AG09309 (cell line): ENCODE measurements at places on chromosomes 1 and 21.

GRCh38 chr1:156284757-156285156 is 632 bp downstream of the TMEM79 start:
- DNase-seq, result no peak

GRCh38 chr1:110355321-110355720 is 16.1 kb downstream of the RBM15 start:
- DNase-seq, result no peak

- no peak for DNase-seq
These were observed 46.7 kb upstream of the PPP2R5A start for GRCh38 chr1:212238552-212238951.

DNA sequence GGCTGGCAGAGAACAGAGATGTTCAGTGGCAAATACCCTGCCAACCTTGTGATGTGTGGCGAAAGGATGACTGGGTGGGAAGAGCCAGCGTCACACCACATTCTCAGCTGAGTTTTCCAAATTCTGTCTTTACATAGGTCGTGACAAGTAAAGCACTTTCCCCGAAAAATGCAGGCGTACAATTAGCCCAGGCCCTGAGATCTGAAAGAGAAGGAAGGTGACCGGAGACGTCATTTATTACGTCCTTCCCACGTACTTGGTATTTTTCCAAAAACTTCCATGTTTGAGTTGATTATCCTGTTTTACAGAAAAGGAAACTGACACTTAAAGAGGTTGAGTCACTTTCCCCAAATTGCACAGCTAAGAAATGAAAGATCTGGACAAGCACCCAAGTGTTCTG is 413.3 kb downstream of the PRDM2 start:
- DNase-seq, result no peak

- DNase-seq, result peak; percentile 29
These were observed 31.9 kb downstream of the MROH9 start for GRCh38 chr1:170967042-170967910.

DNA sequence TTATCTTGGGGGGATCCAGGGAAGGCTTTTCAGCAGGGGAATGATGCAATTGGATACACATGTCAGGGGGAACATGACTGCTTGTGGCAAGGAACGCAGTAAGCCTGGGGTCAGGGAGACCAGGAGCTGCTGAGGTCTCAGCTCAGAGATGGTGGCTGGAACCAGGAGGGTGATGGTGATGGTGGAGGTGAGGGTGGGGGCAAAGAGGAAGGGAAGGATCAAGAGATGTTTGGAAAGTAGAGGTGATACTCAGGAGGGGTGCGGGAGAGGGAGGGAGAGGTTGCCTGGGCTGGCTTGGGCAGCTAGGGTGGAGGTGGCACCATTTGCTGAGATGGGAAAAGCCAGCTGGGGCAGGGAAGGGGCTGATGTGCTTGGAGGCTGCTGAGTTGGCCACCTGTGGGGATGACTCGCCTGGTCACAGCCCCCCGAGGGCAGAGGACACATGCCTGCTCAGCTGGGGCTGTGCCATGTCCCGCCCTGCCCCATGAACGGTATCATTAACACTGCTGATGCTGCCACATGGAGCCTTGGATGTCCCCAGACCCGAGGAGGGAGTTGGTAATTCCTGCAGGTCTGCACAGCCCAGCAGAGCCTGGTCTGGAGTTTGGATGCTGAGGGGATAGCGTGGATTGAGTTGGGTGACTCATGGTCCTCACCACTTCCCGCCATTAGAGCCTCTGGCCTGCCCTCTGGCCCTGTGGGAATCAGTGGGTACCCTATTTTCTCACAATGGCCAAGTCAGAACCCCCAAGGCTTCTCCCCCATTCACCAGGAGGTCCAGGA is 6.3 kb upstream of the PADI1 start:
- DNase-seq, result no peak

DNA sequence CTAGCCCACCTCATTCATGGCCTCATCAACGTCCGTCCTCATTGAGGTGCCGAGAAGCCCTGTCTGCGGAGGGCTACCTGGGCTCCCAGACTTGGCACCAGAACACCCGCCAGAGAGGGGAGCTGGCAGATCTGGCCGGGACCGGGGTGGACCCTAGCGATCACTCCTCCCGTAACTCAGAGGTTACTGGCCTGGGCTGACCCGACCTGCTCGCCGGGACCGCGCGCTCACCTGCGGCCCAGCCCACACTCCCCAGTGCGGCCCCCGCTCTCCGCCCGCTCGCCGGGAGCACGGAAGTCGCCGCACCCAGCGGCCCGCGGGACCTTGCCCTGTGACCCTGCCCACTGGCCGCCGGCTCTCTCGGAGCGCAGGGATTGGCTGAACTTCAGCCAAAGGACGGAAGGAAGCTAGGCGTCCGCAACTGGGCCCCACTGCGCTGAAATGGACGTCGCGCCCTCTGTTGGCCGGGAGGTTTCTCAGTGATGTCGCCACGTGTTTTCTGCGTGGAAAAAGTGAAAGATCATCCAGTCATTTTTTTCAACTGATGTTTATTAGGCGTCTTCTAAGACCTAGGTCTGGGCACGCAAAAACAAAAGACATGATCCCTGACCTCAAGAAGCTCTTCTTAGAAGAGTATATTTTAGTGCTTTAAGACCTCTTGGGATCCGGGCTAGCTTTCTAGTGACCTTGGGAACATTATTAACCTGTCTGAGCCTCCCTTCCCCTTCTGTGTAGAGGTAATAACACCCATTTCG is at the start of gene SMIM12:
TSS of gene SMIM12 (minus strand) at position 304 of the 755 bp plus-strand sequence. CDS start 3,772 bp downstream, outside the sequence.
- peak; percentile 62 for DNase-seq

GRCh38 chr1:89965193-89965768 is 29.6 kb upstream of the ZNF326 start:
- DNase-seq, result no peak

DNA sequence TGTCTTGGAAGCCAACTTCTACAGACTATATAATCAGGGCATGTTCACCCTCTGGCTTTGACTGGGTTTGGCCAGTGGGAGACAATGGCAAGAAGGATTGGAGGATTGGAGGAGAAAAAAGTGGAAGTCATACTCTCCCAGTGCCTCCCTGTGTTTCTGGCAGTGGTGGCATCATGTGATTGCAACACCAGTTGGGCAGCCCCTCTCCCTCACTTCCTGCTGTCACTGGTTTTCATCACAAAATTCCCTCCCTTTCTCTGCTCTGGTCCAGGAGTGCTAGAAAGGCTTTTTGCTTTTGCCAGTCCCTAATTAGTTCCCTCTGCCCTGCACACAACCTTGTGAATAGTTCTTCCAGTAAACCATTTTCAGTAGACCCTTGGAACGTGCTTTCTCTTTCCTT is 3.7 kb upstream of the QSOX1 start:
- DNase-seq, result no peak

DNA sequence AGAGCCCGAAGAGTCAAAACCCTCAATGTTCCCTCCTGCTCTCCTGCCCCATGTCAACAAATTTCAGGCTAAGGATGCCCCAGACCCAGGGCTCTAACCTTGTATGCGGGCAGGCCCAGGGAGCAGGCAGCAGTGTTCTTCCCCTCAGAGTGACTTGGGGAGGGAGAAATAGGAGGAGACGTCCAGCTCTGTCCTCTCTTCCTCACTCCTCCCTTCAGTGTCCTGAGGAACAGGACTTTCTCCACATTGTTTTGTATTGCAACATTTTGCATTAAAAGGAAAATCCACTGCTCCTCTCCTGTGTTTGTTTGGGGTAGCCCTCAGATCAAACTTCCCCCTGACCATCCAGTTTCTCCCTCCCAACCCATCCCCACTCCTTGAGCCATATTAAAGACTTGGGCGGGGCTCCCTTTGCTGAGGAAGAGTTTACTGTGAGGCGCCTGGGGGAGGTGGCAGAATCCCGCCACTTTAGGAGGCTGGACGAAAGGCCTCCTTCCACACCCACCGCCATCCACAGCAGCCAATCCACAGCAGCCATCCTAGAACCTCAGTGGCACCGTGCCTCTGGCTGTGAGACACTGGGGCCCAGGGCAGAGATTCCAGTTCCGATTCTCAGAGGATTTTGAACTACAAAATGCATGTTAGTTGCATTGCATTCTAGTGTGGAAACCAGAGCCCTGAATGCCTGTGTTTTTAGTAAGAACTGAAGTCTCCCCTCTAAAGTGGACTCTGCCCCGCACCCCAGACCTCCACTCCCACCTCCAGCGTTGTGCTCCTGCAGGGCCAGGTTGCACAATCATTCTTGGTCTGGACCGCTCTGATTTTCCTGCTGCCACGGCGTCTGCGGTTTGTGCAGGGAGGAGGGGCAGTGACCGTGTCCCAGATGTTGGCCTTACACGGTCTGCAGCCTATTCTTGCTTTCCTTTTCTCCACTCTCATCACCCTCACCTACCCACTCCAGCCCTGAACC is 3.0 kb downstream of the OLFML3 start:
- DNase-seq, result peak; percentile 63

DNA sequence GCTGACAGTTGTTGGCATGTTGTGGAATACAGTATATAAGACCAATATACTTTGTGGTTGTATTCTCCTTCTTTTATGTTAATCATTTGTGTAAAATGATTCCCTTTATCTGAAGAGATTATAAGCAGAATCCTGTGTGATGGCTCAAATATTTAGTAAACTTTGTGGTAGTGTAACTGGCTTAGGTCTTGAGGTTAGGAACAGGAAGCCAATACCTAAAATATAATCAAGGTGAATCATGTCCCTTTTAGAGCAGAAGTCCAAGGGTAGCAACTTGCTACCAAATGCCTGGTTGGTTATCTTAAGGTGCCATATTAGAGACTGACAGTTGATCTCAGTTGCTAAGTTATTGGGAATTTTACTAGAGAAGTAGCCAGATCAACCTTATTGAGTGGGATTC is 398.5 kb upstream of the ADAMTS5 start:
- DNase-seq, result no peak

- no peak for DNase-seq
These were observed 805.8 kb downstream of the ADGRL2 start for GRCh38 chr1:82606546-82606945.

DNA sequence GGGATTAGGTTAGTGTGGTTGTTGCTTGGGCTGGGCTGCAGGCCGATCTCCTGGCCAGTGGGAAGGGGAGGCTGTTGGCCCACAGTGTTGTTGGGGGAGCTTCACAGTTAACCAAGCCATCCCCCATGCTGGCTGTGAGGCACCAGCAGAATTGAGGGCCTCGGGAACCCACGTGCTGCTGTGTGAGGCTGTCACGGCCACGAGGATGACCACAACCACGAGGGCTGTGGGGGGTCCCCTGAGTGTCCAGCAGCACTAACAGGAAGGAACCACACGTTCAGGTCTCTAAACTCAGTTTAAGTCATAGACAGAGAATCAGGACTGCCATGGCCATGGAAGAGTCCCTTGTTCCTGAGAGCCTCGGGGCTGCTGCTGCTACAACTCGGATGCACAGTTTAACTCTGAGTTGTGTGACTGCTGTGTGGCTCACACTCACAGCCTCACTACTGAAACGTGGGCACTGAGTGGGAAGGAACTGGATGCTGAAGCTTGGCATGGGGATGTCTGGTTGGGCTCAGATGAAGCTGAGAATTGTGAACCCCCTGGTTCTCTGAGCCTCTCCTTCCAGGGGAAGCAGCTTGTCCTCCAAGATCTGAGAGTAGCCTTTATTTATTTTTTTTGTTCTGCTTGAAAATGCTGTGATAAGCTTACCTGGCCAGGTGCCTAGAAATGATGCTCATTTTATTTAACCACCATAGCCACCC is 4.8 kb upstream of the MMEL1 start:
- DNase-seq, result no peak

- no peak for DNase-seq
These were observed 690.4 kb downstream of the USP25 start for GRCh38 chr21:16420031-16420724.

GRCh38 chr1:200226268-200226968 is 183.4 kb downstream of the ZNF281 start:
- DNase-seq, result no peak

DNA sequence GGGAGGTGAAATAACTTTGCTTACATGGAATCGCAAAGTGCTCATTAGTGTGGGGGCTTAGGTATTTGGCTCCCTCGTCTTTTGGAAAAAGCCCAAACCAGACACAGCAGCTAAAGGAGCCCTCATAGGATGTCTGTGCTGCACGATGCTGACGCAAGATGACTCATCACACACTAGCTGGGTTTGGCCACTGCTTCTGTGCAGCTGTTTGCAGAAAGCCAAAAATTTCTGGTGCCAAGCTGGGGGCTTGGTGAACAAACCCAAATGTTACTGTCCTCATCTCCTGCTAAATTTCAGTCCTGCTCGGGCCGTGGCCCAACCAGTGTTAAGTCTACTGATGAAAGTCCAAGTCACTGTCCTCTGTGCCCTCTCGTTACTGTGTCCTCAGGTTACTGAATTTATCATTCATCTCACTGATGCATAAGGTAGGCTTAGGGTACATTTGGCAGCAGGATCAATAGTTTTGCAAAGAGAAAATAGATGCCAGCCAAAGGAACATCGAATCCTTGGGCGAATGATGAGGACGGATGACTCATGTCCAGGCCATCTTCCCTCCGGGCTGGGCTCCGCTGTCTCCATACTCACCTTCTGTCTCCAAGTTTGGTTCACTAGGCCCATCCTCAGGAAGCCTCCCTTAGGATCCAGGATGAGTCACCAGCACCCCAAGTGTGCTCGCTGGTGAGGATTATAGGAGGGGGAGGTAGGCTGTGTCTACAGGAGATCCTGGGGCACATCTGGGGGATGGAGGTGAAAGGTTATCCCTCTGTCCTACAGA is 177.7 kb downstream of the ADSS2 start:
- peak; percentile 83 for DNase-seq

- peak; percentile 86 for DNase-seq
These were observed 170.7 kb downstream of the DHRS3 start for GRCh38 chr1:12447307-12447706.

- peak; percentile 0 for DNase-seq
These were observed 42.8 kb downstream of the ACP6 start for GRCh38 chr1:147627435-147628110.

- DNase-seq, result no peak
These were observed 841.1 kb downstream of the USP25 start for GRCh38 chr21:16570856-16571255.

DNA sequence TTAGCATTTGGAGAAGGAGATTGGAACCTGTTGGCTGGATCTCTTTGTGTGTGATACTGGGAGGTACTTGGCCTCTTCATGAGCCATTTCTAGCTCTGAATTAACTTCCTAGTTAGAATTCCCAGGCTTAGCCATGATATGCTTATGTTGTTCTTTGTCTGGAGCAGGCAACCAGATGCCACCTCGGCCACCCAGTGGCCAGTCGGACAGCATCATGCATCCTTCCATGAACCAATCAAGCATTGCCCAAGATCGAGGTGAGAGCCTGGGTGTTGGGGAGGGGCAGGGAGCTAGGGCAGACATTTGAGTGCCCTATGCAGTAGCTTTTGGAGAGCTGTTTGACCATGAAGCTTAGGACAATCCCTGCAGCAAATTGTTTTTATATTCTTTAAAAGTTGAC is 26.5 kb upstream of the PIGV start:
- DNase-seq, result no peak

DNA sequence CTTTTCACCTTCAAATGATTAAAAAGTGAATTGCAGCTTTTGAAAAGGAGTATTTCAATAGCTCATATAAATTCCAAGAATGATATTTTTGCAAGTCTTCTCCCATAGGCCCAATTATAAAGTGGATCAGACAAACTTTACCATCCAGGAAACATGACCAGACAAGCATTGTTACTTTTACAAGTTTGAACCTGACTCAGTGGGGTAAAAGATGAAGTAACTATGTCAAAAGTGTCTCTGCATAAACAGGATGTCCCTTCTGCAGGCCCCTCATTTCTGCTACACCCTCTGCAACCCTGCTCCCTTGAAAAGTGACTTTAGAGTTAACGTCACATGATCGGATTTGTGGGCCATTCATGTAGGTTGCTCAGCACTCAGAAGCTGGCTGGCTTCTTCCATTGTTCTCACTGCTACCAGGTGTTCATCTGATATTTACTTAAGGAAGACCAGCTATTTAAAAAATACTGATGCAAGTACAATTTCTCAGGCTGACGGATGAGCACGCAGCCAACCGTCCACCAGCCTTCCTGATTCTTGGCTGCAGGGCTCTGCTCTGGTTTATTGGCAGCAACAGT is 32.3 kb downstream of the URB1 start:
- no peak for DNase-seq

- no peak for DNase-seq
These were observed 16.6 kb downstream of the HIVEP3 start for GRCh38 chr1:41902159-41902577.
